ENCODE measurements at places on chromosomes 2 and 18.
A peak's percentile ranks its signal among the peaks of the same experiment; 100 is the strongest.

- no peak for DNase-seq
Observed at GRCh38 chr2:213696442-213696841, 412.2 kb downstream of the SPAG16 start.

DNA sequence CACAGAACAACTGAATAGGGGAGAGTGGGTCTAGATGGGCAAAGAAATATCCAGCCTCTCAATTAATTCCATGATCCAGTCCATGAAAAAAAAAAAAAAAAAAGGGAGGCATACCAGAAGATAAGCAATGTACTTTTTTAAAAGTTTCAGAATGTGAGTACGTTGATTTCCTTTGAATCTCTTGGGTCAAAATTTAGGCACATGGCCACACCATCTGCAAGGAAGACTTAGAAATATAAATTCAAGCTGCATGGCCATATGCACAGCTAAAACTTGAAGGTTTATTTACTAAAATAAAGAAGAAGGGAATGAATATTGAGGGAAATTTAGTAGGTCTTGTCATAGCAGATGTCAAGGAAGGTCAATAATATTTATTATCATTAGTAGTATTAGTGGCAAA is 286.5 kb upstream of the CDH7 start:
- no peak for DNase-seq

DNA sequence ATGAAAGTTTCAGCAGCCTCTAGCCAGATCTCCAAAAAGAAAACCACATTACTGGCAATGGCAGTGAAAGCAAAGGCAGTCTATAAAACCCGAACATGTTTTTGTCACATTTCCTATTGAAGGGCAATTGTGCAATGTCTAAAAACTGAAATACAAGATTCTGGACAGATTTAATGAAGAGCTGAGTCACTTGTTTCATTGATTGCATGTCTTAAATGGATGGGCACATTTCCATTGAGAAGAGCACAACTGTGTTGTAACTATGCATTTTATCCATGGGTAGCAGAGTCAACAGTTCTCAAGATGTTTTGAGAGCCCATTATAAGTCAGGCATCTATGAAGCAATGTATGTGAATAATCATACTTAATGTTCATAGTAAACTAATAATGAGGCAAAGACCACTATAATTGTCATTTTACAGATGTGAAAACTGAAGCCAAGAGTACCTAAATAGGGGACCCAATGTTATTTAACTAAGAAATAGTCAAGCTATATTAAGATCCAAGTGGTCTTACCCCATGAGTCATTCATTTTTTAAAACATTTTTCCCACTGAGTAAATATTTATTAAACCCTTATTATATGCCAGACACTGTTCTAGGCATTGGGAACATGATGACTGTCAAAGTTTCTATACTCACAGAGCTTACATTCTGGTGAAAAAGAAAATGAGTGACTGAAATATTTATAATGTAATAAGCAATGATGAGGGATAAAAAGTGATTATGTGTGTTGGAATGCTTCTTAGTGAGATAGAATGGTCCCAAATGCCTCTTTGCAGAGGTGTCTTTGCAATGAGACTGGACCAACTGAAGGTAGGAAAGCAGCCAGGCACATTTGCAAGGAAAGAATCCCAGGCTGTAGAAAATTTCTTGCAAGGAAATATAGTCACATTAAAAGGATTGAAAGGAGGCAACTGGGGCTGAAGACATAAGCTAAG is 818.9 kb upstream of the ACVR2A start:
- no peak for DNase-seq

DNA sequence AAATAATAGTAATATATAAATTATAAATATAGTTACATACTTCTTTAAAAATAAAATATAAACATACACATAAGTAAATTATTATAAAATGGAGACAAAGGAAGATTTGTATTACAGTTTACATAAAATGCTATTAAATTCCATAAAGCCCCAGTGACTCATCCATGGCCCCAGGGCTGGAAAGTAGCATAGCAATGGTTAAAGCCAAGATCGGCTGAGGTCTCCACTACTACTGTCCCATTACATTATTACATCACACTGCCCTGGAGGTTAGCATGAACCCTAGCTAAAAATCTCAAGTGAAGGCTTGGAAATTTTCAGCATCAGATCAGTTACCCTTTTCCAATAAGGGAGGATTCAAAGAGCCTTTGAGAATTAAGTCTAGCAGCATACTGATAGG is 936.2 kb downstream of the DSC3 start:
- no peak for DNase-seq

DNA sequence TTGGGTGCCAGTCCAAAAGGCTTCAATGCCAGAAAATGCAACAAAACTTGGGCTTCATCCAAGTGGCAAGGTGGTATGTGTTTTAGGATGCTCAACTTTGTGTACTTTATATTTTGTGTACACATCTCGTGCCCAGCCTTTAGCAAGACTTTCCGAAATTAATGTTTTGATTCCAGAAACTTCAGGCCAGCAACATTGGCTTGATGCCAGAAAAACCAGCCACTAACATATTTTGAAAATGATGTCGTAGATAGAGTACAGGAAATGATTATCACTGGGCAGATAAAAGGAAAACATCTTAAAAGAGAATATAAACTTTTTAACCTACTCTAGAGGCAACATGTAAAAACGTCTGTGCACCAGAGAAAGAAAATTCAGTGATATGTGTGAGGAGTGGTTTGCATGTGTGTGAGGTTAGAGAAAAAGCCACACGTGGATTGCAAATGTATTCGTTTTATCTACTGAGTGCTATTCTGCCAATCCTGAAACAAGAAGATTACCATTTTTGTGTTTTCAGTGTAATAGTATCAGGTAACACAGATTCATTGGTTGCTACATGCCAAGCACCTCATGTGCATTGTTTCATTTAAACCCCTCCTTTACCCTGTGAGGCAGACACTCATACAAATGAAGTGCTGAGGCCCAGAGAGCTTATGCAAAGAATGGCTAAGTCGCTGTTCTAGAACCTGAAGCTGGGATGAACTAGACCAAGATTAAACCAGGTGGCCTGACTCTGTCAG is 264.8 kb downstream of the C1D start:
- no peak for DNase-seq

DNA sequence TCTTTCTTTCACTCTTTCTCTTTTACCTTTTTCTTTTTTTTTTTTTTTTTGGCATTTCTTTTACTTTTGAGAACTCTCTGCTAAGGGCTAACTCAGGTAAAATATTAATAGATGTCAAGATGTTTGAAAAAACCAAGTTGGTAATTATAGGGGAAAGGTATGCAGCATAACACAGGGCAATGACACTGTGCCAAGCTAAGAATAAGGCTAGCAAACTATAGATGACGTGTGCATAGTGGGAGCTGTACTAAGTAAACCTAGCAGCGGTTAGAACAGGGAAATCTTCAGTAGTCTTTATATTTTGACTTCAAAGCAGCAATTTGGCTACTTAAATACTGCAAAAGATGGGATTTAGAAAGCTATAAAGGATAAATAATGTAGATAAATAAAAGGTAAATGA is 415.4 kb upstream of the RGPD4 start:
- no peak for DNase-seq

DNA sequence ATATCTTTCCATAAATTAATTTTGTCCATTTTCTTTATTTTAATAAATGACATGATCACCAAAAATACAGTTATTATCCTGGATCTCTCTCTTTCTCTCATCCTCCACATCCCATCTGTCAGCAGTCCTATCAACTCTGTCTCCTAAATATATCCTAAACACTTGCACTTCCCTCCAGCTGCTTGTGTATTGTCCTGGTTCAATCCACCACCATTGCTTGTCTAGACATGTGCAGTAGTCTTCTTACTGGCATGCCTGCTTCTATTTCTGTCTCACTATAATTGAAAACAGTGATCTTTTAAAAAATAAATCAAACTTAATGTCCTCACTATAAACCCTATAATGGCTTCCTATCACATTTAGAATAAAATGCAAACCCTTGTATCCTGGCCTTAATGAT is 2168.6 kb upstream of the PIK3C3 start:
- DNase-seq = no peak

GRCh38 chr2:239839306-239839705 is 185.8 kb downstream of the NDUFA10 start:
- DNase-seq = no peak

- no peak for DNase-seq
Observed at GRCh38 chr2:433216-433615, 145.3 kb upstream of the ALKAL2 start.

DNA sequence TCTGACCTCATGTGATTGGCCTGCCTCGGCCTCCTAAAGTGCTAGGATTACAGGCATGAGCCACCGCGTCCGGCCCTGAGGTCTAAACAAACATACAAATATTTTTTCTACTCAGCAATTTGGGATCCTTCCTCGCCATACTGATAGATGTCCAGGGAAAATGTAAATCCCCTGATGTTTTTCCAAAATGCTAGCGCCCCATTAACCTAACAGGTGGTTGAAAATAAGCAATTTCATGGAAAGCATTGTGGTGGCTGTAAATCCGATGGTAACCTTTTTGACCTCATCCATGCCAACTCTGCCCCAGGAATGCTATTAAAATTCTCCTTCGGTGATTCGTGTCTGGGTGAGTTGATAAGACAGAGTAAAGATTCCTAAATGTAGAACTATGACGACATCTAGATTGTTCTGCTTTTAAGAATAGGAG is 19.3 kb downstream of the GEMIN6 start:
- no peak for DNase-seq

GRCh38 chr18:59265974-59266369 is 7.3 kb downstream of the RAX start:
- no peak for DNase-seq

- DNase-seq = peak; percentile 84
Observed at GRCh38 chr2:74374509-74375205, 5.5 kb downstream of the DCTN1 start.

- DNase-seq = no peak
Observed at GRCh38 chr2:185796758-185797157, 58.2 kb downstream of the FSIP2 start.

GRCh38 chr2:132547090-132547687 is 122.8 kb downstream of the LYPD1 start:
- DNase-seq = peak; percentile 81

DNA sequence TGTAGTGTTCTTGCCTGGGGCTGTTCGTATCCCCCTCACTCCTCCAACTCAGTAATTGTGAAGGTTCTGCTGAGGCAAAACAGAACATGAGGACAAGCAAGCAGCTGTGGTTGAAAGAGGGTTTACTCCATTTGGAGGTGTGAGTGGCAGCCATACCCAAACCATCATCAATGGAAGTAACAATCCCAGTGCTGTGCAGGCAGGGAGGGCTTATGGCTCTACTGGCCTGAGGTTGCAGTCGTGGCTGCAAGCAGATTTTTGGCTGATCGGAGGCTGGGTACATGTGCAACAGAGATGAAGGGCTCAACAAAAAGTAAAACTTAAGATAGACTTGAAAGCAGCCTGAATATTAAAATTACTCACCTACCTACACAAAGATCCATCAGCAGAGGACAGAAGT is 13.2 kb downstream of the SRSF7 start:
- no peak for DNase-seq

DNA sequence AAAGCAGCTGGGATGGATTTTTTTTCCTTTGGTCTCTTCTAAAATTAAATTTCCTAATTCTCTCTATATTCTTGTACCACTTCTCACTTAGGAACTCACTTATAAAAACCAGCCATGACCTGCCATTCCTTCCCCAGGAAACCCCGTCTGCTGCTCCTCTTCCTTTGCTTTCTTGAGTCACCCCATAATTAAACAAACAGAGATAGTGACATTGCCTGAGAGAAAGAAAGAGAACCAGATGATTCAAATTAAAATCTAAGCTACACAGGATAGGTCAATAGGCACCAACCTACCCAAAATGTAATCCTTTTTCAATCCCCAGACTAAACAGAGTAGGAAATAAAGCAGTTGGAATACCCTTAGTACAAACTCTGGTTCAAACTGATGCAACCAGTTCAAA is 9.7 kb downstream of the STK39 start:
- DNase-seq = no peak

DNA sequence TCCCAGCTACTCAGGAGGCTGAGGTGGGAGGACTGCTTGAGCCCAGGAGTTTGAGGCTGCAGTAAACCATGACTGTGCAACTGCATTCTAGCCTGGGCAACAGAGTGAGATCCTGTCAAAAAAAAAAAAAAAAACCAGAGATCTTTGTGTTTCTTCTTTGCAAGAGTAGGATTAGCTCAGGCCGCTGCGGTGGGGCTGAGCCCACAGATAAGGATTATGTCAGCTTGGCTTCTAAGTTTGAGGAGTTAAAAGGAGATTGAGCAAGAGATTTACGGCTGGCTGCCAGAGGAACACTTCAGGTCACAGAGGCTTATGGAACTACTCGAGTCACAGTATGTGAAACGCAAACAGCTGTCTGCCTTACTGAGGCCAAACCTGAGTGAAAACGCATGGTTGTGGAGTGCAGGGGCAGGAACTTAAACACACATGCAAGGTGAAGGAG is 146.7 kb upstream of the L3MBTL4 start:
- DNase-seq = peak; percentile 52

DNA sequence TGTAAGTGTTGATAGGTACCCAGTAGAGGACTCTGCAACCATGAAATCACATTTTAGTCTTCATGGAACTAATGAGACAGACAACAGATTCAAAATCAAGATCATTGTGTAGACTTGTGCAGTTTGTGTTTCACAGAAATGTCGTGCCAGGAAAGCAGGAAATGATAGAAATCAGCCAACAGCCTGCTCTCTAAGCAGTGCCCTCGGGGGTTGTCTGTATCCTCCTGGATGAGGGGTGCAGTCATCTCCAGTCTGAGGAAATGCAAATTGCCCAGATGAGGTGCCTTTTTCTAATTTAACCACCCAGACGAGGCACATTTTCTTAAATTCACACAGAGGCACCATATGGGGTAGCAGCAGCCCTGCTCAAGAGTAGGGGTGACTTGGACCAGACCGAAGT is 663.1 kb downstream of the XIRP2 start:
- DNase-seq = no peak

GRCh38 chr2:114784890-114785583 is 342.6 kb downstream of the DPP10 start:
- no peak for DNase-seq

DNA sequence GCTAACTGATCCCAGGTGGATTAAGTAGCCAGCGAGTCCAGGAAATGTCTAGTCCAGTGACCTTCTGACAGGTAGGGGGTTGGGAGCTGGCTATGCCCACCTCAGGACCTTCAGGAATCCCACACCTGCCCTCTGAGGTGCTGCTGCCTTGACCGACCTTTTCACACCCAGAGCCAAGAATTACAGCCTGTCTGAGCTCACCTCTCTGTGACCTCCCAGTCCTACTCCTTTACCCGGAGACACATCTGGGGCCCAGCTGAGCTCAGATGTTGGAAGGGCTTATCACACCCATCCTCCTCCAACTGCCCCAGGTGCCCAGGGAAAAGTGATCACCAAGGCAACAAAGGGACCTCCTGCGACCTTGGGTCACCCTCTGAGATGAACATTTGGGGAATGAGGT is 413.3 kb upstream of the TNP1 start:
- no peak for DNase-seq

- no peak for DNase-seq
Observed at GRCh38 chr18:21703241-21703820, 1.2 kb downstream of the ABHD3 start.

GRCh38 chr2:128593879-128594650 is 275.4 kb upstream of the HS6ST1 start:
- peak; percentile 85 for DNase-seq
